ENCODE measurements at places on chromosomes 3 and 15.

GRCh38 chr3:40096661-40097111, 212.8 kb upstream of the EIF1B start:
- DNase-seq: no peak

DNA sequence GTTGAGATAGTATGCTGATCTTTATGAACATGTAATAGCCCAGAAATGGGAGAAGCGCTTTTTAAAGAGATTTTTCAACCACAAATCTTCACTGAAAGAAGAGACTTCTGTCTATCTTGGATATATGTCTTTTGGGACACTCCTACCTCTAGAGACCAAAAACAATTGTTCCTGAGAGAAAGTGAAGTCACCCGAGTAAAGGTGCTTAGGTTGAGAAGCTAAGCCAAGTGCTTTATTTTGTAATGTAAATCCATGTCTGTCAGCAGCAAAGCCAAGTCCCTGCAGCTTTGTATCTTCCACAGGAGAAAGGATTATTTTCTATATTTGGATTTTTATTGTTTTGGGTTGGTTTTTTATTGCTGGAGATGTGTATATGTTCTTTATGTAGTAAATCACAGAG, 32.1 kb upstream of the B3GALNT1 start:
- DNase-seq: no peak

DNA sequence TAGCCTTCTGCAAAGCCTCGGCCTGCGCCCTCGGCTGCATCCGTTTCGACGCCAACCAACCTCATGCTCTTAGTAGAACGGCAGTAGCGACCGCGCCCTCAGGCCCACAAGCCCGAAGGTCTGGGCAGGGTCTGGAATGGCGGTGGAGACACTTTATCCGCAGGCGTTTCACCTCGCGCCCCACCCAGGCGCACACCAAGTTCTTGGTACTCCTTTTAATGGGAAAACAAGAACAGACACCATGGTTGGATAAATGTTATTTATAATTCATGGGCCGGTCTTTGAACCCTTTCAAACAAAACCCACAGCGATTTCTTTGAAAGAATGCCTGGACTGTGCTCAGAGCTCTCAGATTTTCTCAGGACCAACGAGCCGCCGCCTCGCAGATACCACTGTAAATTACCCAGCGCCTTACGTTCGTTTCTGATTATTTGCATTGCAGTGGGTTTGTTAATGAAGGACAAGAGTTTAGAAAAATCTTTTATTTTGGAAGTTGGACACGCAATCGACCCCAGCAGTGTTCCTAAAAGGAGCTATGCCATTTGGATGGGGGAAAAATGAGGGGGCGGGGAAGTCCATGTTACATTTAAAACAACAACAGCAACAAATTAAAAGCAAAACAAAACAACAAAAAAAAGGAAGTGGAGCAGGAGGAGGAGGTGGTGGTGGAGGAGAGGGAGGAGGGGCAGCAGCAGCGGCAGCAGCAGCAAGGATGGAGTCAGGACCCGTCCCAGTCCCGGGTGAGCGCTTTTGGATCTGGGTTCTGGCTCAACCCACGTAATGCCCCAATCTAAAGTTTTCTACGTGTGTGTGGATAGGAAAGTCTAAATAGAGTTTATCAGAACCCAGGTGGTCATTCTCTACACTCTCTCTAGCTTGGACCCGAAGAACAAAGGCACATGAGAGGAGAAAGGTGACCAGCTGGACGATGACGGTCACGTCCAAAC, 993 bp upstream of the ISL2 start:
- DNase-seq: no peak

GRCh38 chr3:127013758-127014535, 31.0 kb downstream of the PLXNA1 start:
- DNase-seq: no peak

DNA sequence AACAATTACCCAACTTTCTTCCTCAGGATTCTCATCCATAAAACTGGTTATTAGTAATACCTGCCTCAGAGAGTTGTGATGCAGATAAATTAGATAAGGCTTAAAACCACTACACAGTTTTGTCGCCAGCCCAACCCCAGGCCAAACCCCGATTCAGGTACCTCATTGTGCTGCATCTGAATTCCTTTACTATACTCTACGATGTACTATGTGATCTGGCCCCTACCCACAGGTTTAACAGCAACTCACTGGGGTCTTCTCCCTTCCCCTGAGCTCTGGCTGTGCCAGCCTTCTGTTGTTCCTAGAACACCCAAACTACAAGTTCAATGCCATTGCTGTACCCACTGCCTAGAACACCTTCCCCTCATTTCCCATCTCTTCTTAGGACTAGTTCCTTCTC, 64.6 kb downstream of the MYO5A start:
- DNase-seq: no peak

DNA sequence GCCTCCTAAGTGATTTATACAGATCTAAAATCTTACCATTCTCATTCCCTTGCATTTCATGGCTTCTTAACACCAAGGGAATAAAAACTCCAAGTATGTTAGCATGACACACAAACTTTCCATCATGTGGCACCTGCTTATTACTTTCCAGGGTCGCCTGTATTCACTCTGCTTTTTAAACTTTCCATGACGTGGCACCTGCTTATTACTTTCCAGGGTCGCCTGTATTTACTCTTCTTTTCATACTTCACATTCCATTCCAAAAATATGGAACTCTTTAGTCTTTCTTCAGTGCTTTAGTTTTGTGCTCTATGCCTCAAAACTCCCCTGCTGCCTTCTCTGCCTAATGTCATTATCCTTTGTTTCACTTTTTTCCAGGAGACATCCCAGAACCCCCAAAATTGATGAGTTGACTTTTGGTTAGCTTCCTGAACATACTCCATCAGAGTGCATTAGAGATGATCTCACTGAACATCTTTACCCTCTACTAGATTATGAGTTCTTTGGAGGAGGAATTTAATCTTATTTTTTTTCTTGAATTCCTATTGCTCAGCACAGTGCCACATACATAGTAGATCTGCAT, 47.0 kb downstream of the CALML4 start:
- DNase-seq: no peak

GRCh38 chr15:67110958-67111864, 45.8 kb downstream of the SMAD3 start:
- DNase-seq: no peak

DNA sequence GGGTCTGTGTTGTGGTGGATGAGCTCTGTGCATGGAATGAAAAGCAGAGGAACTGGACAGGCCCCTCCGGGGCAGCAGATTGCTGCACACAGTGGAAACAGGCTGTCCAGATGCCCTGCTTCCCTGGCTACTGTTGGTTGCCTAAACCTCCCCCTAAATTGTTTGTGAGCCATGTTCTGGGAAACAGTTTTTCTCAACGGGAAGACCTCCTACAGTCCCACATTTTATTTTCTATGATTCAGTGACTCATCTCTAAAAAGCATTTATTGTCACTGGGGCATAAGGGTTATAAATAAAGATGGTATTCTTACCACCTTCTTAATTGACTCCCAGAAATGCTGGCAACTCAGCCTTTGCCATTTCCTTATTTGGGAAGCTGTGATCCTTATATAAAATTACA, 20.3 kb upstream of the PTPN9 start:
- no peak for DNase-seq

GRCh38 chr3:8954938-8955763, 8.1 kb downstream of the RAD18 start:
- no peak for DNase-seq

DNA sequence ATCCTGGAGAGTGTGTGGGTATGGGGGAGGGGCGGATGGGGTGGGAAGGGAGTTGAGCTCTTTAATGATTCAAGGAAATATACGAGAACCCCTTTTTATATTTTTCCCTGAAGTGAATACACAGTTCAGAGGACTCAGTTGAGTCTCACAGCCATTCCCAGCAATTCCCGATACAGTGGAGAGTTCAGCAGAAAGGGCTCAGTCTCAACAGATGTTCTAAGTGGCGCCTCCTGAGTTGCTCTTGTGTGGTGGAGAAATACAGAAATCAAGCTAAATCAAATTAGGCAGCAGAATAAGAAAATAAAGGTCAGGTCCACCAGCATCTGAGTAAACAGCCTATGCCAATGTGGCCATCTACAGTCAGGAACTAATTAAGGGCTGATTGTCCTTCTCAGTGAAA, 372.1 kb downstream of the NR2F2 start:
- DNase-seq: no peak

GRCh38 chr3:131349946-131350347, 31.6 kb upstream of the NUDT16 start:
- DNase-seq: no peak

Data from head of caudate nucleus (tissue), 42 donors.